ENCODE measurements at places on chromosomes 12 and 14.

- no peaks in the 10 kb centered on the region for H3K4me1 ChIP-seq
- H3K36me3 ChIP-seq, result no peaks in the 10 kb centered on the region
- H3K27me3 ChIP-seq, result no peaks in the 10 kb centered on the region
- H3K27ac ChIP-seq, result no peak overlapping the region
- H3K4me3 ChIP-seq, result no peak overlapping the region
These were observed 309.9 kb downstream of the BCL11B start for GRCh38 chr14:98962118-98962517.

GRCh38 chr14:72744416-72745120 lies 149.3 kb downstream of the DPF3 start:
- H3K4me1 ChIP-seq, result no peaks in the 10 kb centered on the region
- H3K36me3 ChIP-seq, result no peaks in the 10 kb centered on the region
- no peak overlapping the region for H3K27ac ChIP-seq
- no peaks in the 10 kb centered on the region for H3K27me3 ChIP-seq
- H3K4me3 ChIP-seq, result no peak overlapping the region
- no peak for DNase-seq

- H3K36me3 ChIP-seq, result no peaks in the 10 kb centered on the region
- H3K27me3 ChIP-seq, result no peaks in the 10 kb centered on the region
- no peak for DNase-seq
- H3K4me3 ChIP-seq, result no peak overlapping the region
- peaks cover 2% of the 10 kb centered on the region for H3K4me1 ChIP-seq
These were observed 455.3 kb downstream of the MDGA2 start for GRCh38 chr14:47220096-47220495.

DNA sequence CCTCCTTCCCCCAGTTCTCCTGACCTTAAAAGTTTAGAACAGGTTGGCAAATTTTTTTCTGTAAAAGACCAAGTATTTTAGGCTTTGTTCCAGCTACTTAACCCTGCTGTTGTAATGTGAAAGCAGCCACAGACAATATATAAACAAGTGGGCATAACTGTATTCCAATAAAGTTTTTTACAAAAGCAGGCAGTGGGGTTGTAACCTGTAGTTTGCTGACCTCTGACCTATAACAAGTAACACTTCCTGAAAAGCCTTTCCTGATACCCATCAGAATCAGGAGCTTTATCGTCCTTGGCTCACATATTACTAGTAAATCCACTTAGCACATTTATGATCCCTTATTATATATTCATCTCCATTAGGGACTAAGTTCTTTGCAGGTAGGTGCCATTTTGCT lies 13.1 kb upstream of the SMARCC2 start:
- no peaks in the 10 kb centered on the region for H3K27me3 ChIP-seq
- no peaks in the 10 kb centered on the region for H3K4me1 ChIP-seq
- no peak overlapping the region for H3K27ac ChIP-seq
- H3K4me3 ChIP-seq, result no peak overlapping the region
- peaks cover 18% of the 10 kb centered on the region for H3K36me3 ChIP-seq

GRCh38 chr12:42338280-42338679 lies 12.3 kb downstream of the PPHLN1 start:
- no peaks in the 10 kb centered on the region for H3K27me3 ChIP-seq
- no peaks in the 10 kb centered on the region for H3K4me1 ChIP-seq
- no peak overlapping the region for H3K4me3 ChIP-seq
- H3K36me3 ChIP-seq, result peaks cover 3% of the 10 kb centered on the region

DNA sequence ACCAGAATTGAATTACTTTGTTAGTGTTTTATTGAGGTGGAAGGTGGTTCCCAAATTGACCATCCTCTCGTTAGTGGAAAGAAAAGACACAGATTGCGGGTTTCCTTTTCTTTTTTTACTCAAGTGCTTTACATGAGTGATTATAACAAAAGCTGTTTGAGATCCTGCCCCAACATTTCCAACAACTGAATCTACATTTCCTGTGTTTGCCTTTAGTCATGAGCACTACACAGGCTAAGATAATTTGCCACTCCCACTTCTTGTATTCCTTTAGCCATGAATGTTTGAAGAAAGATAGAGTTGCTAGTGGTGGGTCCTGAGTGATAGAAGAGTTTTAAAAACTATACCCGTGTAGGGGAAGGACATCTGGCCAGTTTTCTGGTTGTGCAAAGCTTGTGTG lies 16.0 kb downstream of the RERGL start:
- H3K27ac ChIP-seq, result no peak overlapping the region
- no peak for DNase-seq
- no peaks in the 10 kb centered on the region for H3K36me3 ChIP-seq

DNA sequence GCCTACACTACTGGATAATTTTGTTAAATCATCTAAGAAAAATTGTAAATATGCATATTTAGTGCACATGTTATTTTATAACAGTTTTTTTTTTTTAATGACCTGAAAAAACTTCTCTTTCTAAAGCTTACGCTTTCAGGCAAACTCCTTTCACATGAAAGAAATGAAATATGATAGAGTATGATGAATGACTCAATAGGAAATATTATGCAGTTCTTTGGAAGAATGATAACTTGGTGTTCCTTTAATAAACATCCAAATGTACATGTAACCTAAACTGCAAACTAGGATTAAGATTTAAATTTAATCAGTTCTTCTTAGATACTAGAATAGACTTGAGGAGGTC lies 136.6 kb downstream of the FGD4 start:
- no peak overlapping the region for H3K27ac ChIP-seq
- no peak for DNase-seq
- H3K4me1 ChIP-seq, result peaks cover 19% of the 10 kb centered on the region
- H3K36me3 ChIP-seq, result no peaks in the 10 kb centered on the region
- no peak overlapping the region for H3K4me3 ChIP-seq

DNA sequence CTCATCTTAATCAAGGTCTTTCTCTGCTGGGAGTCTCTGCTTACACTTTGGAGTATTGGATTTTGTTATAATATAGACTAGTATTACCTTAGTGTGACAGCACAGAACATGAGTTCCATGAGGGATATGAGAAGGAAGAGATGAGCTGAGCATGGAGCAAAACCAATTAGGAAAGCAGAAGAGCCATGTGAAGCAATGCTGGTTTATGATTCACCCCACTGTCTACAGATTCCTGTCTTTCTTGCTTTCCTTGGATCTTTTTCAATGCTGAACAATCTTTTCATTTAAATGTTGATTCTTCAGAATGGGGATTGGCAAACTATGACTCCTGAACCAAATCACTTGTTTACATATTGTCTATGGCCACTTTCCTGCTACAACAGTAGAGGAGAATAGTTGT lies 70.4 kb upstream of the KITLG start:
- no peaks in the 10 kb centered on the region for H3K4me1 ChIP-seq
- H3K4me3 ChIP-seq, result no peak overlapping the region
- H3K27ac ChIP-seq, result no peak overlapping the region
- no peaks in the 10 kb centered on the region for H3K36me3 ChIP-seq

GRCh38 chr14:91693346-91693745 lies 38.5 kb downstream of the CATSPERB start:
- H3K27me3 ChIP-seq, result no peaks in the 10 kb centered on the region
- no peak overlapping the region for H3K4me3 ChIP-seq

DNA sequence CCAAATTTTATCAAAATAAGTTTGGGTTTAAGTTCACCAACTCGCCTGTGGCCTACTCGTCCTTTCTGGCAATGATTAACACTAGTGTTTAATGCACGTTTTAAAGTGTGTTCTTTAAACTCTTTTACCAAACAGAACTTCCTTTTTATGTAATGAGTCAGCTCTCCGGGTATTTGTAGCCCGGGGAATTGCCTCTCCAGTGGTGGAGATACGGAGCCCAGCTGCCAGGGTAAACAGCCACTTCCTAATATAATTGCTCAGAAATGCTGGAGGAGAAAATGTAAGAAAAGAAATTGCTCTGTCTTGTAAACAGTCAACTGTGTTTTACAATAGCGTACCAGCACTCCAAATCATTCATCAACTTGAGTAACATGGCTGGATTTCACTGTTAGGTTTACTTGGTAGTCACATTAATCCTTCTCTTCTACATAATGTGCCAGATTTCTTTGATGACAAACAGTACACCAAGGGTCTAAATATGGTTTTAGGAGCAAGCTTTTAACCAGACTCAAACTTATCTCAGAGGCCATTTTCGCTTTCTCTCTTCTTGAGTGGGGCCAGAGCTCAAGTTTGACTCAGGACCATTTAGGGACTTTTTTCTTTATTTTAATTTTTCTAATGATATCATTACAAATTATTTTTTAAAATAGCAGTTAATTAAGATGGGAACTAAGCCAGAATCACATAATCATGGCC lies 101.2 kb upstream of the SLC38A2 start:
- H3K4me1 ChIP-seq, result no peaks in the 10 kb centered on the region
- no peaks in the 10 kb centered on the region for H3K27me3 ChIP-seq
- no peak overlapping the region for H3K27ac ChIP-seq

GRCh38 chr12:57235728-57236131 lies 6.2 kb downstream of the SHMT2 start:
- peaks cover 22% of the 10 kb centered on the region for H3K27me3 ChIP-seq
- peaks cover 50% of the 10 kb centered on the region for H3K36me3 ChIP-seq
- peaks cover 40% of the 10 kb centered on the region for H3K4me1 ChIP-seq
- DNase-seq, result no peak
- no peak overlapping the region for H3K4me3 ChIP-seq
- no peak overlapping the region for H3K27ac ChIP-seq

DNA sequence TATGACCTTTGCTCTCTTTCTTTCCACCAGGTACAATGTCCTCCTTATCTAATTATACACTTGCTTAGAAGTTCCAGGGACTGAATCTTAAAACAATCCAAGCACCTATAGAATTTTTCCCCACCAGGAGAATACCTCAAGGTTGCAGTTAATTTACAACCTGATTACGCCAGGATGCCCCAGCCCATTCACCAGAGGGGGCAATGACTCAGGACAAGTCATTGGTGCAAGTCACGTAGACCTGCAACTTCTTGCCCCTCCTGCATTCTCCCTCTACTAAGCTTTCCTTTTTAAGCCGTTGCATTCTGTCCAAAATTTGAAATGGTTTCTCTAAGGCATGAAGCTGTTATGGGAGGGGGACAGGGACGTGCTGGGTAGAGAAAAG lies 111.1 kb upstream of the SCAF11 start:
- DNase-seq, result no peak
- H3K27ac ChIP-seq, result no peak overlapping the region
- H3K4me1 ChIP-seq, result no peaks in the 10 kb centered on the region
- no peaks in the 10 kb centered on the region for H3K36me3 ChIP-seq
- H3K27me3 ChIP-seq, result no peaks in the 10 kb centered on the region

DNA sequence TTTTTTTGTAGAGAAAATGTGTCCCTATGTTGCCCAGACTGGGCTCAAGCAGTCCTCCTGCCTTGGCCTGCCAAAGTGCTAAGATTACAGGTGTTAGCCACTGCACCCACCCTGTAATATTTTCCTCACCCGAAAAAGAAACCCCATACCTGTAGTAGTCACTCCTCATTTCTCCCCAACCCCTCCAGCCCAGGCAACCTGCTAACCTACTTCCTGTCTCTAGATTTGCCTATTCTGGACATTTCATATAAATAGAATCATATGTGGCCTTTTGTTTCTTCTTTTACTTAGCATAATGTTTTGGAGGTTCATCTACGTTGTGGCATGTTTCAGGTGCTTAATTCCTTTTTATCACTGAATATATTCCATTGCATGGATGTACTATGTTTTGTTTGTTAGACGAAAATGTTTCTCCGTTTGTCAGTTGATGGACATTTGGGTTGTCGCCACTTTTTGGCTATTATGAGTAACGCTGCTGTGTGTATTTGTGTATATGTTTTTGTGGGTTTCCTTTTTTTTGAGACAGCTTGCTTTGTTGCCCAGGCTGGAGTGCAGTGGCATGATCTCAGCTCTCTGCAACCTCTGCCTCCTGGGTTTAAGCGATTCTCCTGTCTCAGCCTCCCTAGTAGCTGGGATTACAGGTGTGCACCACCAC lies 6.2 kb downstream of the ANKRD13A start:
- H3K27me3 ChIP-seq, result no peaks in the 10 kb centered on the region
- DNase-seq, result no peak
- no peak overlapping the region for H3K4me3 ChIP-seq
- H3K4me1 ChIP-seq, result no peaks in the 10 kb centered on the region

GRCh38 chr14:51305751-51306150 lies 65.7 kb downstream of the TMX1 start:
- no peak overlapping the region for H3K4me3 ChIP-seq
- no peak overlapping the region for H3K27ac ChIP-seq
- no peaks in the 10 kb centered on the region for H3K36me3 ChIP-seq
- no peak for DNase-seq

DNA sequence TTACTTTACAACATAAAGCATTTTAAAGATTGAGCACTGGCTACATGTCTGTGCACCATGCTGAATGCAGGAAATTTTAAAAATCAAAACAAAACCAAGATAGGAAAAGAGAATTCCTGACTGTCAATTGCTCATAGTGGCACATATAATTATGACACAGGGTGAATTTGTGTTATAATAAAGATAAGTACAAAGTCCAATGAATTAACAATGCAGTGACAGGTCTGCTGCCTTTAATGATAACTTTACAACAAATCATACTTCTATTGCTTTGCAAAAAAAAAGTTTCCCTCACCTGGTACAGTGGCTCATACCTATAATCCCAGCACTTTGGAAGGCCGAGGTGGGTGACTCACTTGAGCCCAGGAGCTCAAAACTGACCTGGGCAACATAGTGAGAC lies 93.8 kb upstream of the OSBPL8 start:
- H3K36me3 ChIP-seq, result no peaks in the 10 kb centered on the region
- no peak overlapping the region for H3K4me3 ChIP-seq
- DNase-seq, result no peak
- H3K4me1 ChIP-seq, result no peaks in the 10 kb centered on the region
- H3K27ac ChIP-seq, result no peak overlapping the region

DNA sequence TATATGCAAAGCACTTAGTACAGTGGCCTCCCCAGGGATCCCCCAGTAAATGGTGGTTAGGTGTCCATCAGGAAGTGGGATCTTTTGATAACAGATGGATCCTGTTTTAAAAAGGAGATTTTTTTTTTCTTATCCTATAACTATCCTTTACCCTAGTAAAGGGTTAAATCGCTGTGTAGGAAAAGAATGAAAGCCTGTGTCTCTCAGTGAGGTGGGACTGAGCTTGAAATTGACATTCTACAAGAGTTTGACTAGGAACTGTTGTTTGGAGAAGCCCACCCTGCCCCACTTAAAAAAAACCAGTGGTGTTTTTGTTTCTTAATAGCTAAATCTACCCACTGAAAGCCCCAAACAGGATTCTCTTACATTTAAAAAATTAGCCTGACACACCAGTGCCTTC lies 112.2 kb upstream of the EGLN3 start:
- H3K27me3 ChIP-seq, result peaks cover 43% of the 10 kb centered on the region
- no peak for DNase-seq
- H3K4me3 ChIP-seq, result no peak overlapping the region
- H3K4me1 ChIP-seq, result no peaks in the 10 kb centered on the region
- no peak overlapping the region for H3K27ac ChIP-seq
- no peaks in the 10 kb centered on the region for H3K36me3 ChIP-seq

DNA sequence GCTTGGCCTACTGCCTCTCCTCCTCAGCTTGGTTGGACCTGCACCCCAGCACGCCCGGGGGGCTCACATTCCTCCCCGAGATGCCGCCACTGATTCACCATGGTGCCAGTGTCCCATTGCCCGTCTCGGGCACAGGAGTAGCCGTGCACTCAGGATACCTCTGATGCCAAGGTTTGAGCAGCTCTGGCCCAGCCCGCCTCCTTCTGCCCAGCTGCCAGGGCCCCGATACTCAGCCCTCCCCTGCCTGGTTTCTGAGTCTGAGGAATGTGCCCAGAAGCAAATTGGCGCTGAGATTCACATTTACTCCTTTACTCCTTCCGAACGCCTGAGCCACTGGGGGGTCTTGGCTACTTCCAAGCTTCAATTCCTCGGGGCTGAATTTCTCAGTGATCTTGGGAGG lies 63.5 kb downstream of the NINJ2 start:
- no peak overlapping the region for H3K4me3 ChIP-seq
- H3K27ac ChIP-seq, result no peak overlapping the region
- DNase-seq, result no peak
- peaks cover 7% of the 10 kb centered on the region for H3K27me3 ChIP-seq
- H3K36me3 ChIP-seq, result no peaks in the 10 kb centered on the region

Data from neuronal stem cell (in vitro differentiated cells).